ENCODE measurements at places on chromosomes 3 and 15.
A peak's percentile ranks its signal among the peaks of the same experiment; 100 is the strongest.

DNA sequence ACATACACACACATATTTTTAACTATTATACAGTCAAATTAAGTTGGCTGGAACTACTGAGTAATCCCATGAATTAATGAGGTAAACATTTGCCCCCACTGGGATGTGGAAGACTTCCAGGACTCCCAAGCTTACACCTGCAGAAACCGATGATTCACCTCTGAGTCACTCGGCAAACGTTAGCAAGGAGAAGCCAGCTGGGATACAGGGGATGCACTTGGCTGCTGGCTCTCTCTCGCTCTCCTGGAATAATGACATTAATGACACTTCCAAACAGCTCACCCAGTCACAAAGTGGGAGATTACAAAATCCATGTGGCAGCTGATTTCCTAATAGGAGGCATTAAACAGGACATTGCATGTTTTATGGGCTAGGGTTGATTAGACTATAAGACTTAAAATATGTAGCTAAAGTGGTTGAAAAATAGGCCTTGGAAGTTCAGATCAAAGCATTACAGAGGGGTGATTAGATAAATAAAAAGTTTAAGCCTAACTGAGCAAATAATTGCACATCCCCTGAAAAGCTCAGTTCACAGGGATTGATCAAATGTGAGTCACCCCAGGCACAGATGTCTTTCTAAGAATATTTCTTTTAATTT, 500.9 kb downstream of the SOX2 start:
- no peak for DNase-seq

DNA sequence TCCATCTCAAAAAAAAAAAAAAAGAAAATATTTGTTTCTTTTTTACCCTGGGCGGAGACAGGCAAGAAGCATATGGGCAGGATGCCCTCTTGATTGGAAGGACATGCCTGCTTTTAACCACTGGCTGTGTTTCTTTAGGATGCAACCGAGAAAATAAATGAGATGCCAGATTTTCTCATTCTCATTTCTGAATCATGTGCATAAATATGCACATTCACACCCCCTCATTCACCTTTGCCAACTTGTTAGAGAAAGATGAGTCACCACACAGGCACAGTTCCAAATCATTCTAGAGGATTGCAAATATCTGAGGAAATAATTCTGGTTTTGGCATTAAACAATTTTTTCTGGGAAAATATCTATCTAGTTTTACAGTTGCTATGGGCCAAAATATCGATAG, 3.3 kb downstream of the LIPH start:
- no peak for DNase-seq

DNA sequence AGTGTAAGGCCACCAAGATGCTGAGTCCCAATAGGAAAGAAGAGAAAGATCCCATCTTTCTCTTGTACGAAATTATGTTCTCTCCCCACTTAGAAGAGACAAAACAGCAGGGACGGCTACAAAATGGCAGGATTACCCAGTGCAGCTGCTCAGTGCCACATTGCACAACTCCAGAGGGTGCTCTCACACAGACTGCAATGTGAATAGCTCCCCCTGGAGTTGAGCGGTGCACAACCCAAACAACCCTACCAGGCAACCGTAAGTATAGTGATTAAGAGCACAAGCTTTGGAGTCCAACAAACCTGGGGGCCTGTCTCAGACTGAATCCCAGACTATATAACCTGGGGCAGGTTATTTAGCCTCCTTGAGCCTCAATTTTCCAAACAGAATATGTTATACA, 3.1 kb upstream of the BHLHE40 start:
- DNase-seq: peak; percentile 58

DNA sequence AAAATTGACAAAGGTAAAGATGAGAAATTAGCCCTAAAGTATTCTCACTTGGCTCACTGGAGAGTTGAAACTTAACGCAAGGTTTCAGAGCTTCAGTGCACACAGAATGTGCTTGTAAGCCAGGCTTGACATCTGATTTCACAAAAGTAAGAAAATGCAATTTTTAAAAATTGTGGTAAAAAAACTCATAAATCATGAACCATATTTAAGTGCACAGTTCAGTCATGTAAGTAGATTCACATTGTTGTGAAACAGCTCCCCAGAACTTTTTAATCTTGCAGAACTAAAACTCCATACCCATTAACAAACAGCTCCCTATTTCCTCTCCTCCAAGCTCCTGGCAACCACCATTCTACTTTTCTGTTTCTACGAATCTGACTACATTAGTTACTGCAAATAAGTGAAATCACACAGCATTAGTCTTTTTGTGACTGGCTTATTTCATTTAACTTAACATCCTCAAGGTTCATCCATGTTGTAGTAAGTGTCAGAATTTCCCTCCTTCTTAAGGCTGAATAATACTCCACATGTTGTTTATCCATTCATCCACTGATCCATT, 14.5 kb downstream of the RTP3 start:
- DNase-seq: no peak

DNA sequence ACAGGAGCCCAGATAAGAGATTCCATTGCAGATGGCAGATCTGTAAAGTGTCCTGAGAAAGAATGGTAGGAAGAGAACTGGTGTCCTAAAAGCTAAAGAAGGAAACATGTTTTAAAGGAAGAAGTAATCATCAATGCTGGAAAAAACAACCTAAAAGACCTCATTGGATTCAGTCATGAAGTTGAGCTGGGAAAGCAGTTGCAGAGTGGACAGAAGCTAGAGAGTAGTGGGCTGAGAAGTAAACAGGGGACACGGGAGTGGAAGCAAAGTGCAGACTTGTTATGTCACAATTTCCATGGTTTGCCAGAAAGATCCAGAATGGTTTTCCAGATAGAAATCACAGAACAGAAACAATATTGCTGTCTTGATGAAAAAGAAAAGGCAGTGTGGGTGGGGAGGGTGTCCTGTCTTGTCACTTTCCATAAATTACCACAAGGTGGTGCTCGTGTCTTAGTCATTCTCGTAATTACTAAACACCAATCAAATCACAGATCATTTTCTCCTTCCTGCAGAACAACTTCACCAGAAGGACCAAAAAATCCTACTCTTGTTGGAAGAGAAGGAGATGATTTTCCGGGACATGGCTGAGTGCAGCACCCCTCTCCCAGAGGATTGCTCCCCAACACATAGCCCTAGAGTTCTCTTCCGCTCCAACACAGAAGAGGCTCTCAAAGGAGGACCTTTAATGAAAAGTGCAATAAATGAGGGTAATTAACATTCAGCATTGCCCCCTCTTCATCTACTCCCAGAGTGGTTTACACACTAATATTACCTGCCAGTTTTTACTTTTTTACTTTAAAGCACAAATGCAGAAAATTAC, 64.5 kb downstream of the KLHL25 start:
- peak; percentile 67 for DNase-seq

- no peak for DNase-seq
These were observed 576.5 kb downstream of the ZNF385D start for GRCh38 chr3:21174461-21174860.

GRCh38 chr3:149453140-149453805, 21.2 kb upstream of the TM4SF4 start:
- no peak for DNase-seq

- no peak for DNase-seq
These were observed 909.2 kb downstream of the NSUN3 start for GRCh38 chr3:94972066-94972465.

GRCh38 chr3:151768393-151768930, 34.7 kb downstream of the AADACL2 start:
- no peak for DNase-seq

GRCh38 chr15:63093486-63094205, 28.0 kb upstream of the LACTB start:
- peak; percentile 91 for DNase-seq

DNA sequence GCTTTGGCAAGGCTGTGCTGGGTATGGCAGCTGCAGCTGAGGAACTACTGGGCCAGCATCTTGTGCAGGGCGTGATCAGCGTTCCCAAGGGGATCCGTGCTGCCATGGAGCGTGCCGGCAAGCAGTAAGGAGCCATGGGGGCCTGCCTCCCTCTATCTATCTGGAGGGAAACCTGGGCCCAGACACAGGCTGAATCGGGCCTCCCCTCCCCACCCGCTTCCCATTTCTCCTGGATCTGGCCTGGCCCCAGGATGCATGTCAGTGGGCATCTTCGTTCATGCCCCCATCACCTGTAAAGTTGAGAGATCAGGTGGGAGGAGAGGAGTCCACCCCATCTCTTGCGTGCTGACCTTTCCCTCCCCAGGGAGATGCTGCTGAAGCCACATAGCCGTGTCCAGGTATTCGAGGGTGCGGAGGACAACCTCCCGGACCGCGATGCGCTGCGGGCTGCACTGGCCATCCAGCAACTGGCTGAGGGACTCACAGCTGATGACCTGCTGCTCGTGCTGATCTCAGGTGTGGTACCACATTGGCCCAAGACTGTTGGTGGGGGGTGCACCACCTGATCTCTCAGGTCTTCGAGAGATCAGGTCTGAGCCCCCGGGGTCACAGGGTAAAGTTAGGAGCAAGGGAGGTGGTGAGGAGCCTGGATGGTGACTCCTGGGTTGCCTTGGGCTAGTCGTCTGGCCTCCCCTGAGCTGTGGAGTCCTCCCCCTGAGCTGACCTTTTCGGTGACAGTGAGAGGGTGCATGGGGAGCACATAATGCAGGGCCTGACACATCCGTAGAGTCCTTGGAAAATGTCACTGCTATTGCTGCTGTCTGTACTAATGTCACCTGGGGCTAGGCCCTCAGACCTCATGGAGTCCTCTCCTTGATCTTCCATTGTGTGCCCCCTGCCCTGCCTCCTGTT, 3.2 kb downstream of the GLYCTK start:
- no peak for DNase-seq

GRCh38 chr3:69496856-69497255, 111.0 kb upstream of the FRMD4B start:
- DNase-seq: no peak

GRCh38 chr3:42081838-42082473, 9.2 kb upstream of the TRAK1 start:
- DNase-seq: no peak

DNA sequence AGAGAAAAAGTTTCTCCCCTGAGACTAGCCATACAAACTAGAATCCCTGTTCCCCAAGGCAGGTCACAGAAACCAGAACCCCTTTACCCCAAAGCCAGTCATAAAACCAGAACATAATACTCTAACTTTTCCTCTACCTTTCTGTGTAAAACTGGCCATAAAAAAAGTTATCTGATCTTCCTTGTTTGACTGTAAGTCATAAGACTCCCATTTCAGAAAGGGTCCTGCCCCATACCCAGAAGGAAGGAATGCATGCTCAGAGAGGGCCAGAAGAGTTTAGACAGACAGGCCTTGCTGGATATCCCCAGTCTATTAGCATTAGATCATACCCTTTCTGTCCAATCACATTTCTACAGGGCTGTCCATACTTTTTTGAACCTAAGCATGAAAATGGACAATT, 27.2 kb downstream of the SCN11A start:
- no peak for DNase-seq

DNA sequence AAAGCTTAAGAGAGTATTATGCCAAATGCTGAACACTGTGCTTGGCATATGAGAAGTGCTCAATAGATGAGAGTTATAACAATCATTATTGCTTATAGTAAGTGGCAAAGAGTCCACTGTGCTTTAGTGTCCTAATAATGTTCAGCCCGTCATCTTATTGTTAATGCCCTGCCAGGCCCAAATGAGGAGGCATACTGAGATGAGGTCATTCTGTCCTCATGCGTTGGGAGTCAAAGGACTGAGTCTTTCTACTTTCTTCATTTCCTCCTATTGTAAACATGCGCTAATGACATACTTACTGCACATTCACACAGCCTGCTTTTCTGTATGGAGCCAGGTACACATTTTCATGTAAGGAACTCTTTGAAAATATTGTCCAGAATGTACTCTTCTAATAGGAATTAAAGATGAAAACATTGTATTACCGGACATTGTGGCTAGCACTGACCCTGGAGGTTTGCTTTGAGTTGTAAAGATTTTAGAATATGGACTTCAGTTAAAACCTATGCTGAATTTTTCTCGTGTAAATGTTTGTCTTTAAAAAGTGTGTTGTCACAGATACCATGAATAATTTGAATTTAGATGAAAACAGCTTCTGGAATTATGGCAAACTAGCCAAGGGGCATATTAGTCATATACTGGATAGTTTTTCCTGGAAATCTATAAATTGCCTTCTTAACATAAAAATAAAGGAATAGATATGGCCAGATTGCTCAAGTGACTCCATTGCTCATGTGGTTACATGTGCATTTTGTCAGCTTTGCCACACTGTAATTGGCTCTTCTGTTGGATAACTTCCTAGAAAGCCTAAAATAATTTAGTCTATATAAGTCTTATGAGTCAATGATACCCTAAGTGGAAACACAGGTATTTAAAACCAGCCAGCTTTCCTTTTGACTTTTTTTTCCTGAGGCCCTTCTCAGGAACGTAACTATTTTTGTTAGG, 38.3 kb downstream of the KBTBD12 start:
- no peak for DNase-seq

DNA sequence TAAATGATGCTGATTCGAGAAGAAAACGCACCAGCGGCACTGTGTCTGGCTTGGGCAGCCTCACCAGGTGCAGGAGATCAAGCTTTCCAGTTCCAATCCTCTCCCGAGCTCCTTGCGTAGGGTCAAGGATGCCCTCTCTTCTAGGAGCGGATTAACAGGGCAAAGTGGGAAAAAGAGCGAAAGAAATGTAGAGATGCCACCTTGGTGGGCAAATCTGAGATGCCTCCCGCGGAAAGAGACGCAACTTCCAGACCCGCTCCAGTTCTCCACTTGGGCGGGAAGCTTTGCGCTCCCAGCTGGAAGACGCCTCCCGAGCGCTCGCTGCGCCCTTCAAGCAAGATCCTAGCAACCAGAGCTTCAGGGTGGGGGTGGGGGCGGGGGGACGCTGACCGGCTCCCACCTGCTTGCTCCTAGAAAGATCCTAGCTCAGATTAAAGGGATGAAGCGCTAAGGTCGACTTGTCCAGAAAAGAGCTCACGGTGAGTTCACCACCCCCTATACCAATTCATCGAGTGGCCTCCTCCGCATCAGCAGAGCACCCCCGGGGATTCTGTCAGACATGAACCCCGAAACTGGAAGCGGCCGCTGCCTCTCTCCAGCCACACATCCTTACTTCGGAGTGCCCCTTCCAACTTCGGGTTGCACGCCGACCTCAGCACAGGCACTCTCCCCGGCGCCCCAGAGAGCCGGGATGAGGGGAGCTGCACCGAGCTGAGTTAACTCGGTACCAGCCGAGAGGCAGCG, 769 bp downstream of the TAFA4 start:
- no peak for DNase-seq

DNA sequence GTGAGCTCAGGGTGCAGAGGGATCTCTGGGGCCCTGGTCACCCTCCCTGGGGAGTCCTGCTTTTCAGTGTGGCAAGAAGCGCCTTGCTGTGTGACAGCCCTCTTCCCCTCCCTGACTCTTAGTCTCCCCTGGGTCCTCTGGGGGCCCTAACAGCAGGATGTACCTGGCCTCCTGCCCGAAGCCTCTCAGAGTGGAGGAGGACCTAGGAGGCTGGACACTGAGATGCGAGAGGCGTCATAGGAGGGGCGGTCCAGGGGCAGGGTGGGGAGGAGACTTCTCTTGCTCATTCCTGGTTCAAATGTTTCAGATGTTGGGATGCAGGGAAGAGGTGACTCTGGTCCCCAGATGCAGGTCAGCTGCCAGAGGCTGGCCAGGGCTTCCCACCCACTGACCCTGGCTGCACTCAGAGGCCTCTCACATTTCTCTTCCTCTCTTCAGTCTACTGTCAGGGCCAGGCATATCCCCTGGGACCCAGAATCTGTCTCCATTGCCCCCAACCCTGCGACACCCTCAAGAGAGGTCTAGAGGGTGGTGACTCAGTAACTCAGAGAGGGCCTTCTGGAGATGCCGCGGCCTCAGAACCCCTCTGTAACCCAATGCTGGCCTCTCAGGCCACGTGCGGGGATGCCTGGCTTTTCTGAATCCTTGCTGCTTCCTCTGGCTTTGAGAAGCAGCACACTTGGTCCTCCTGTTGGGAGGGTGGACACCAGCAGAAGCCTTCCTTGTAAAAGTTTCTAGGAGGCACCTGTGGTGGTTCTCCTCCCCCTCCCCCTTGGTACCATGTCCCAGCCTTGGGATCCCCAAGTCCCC, 25.9 kb downstream of the SNX33 start:
- DNase-seq: no peak
